ENCODE measurements at places on chromosomes 3 and 15.

- no peak for DNase-seq
Observed at GRCh38 chr15:63601026-63601703, 4.0 kb downstream of the FBXL22 start.

DNA sequence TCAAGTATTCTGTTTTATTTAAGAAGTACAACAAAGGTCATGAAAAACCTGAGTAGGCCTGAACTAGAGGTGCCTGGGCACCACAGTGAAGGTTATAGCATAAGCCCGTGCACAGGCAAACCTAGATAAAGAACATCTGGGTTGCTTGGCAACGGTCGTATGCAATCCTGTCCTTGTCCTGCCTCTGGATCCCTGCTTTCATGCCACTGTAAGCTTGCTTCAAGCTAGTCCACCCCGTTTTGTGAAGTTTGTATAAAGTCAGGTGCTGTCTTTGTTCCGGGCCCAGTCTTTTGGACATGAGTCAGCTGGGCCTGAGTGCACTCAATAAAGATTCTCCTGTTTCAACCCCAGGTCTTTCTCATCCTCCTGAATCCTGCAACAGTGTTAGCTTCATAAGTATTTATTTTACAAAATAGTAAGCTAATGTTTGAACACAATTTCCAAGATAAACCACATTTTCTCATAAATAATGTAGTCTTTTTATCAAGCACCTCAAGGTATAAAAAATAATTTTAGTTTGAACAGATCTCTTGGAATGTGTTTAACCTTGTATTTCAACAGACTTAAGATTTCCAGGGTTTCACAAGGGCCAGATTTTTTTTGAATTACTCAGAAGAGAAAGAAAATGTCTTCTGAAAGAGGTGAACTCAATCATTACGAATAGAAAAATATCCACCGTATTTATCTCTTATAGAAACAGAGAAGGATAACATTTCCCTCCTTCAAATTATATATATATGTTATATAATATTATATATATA is 14.3 kb upstream of the SLC9C1 start:
- DNase-seq = no peak

GRCh38 chr3:36215241-36215640 is 165.1 kb upstream of the STAC start:
- DNase-seq = no peak

- DNase-seq = no peak
Observed at GRCh38 chr15:92821491-92822116, 78.5 kb upstream of the CHD2 start.

- no peak for DNase-seq
Observed at GRCh38 chr15:91552555-91552954, 301.0 kb upstream of the SLCO3A1 start.

- no peak for DNase-seq
Observed at GRCh38 chr15:89591834-89592233, 16.6 kb downstream of the TICRR start.

DNA sequence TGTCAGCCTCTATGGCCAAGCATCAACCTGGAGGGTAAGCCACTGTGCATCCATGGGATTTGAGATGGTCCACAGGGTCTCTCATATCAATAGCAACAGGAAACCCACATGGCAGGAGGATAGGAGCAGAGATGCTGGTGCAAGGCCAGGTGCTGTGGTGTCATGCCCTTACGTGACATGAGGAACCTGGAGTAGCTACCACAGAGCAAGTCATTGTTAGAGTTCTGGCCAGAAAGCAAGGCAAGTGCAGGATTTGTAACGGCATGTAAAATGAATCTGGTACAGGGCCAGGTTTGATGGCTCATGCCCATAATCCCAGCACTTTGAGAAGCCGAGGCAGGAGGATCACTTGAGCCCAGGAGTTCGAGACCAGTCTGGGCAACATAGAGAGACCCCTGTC is 14.8 kb upstream of the ZNF774 start:
- DNase-seq = no peak

- no peak for DNase-seq
Observed at GRCh38 chr3:129476586-129476985, 36.6 kb downstream of the IFT122 start.

GRCh38 chr3:40173227-40173721 is 136.2 kb upstream of the EIF1B start:
- DNase-seq = no peak

- no peak for DNase-seq
Observed at GRCh38 chr3:17655743-17656142, 86.7 kb downstream of the TBC1D5 start.

GRCh38 chr3:149969940-149970715 is 567 bp downstream of the PFN2 start:
- peak; percentile 88 for DNase-seq

- no peak for DNase-seq
Observed at GRCh38 chr15:56972426-56972825, 54.0 kb downstream of the TCF12 start.

DNA sequence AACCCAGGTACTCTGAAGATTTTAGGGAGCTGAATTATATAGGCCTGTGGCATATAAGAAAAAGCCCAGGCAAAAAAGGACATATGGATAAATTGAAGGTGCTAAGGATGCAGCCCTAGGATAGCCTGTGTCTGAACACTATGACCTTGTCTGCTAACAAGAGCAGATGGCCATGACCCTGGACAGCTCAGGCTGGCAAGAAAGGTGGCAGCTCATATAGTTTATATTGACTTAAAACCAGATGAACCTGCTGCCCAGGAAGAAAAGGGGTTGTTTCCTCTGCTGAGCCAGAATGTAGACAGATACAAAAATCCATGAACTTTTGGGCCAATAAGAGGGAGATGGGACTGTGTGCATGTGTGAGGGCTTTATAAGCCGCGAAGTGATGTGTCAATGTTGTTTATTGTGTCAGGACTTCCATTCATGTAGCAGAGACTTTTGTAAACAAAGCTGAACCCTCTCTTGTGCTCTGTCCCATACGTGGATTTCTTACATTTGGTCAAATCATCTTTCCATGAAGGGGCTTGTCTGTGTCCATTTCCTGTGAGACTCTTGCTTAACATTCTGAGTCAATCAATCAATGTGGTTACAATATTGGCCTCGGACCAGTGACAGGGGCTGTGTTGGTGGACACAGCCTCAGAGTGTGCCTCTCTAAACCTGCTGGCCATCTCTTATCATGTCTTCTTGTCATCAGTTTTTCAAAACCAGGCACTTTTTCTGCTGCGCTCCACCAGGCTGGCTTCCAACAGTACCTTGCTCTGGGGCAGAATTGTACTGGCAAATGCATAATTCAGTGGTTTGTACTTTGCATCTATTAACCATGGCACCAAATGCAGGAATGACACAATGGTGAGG is 321.2 kb downstream of the WDR72 start:
- DNase-seq = no peak

GRCh38 chr15:32028921-32029320 is 1.4 kb upstream of the CHRNA7 start:
- no peak for DNase-seq

GRCh38 chr3:12395349-12396012 is 88.8 kb upstream of the TSEN2 start:
- no peak for DNase-seq

- no peak for DNase-seq
Observed at GRCh38 chr3:130973406-130973805, 53.2 kb downstream of the ASTE1 start.

- DNase-seq = no peak
Observed at GRCh38 chr15:91101608-91101920, 1.5 kb downstream of the SV2B start.

DNA sequence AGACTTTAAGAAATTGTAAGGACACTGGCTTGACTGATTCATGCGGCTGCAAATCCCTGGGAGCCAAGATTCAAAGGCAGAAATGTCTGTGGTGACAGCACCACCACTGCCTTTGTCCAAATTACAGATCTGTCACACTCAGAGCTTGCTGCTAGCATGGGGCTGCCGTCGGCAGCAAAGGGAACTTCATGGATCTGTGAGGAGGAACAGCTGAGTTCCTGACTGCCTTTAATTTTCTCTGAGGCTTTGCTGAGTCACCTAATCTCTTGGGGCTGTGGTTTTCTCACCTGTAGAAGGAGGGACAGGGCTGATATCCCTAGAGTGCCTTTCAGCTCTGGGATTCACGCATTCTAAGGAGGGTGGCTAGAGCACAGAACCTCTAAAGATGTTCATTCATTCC is 4.1 kb upstream of the PAK6 start:
- no peak for DNase-seq

GRCh38 chr3:113233497-113233896 is 22.1 kb downstream of the BOC start:
- DNase-seq = no peak

GRCh38 chr15:61974759-61975158 is 85.5 kb downstream of the VPS13C start:
- DNase-seq = no peak

- DNase-seq = no peak
Observed at GRCh38 chr3:104952146-104952972, 414.4 kb upstream of the ALCAM start.

- DNase-seq = peak; percentile 76
Observed at GRCh38 chr3:184156522-184156955, 1.4 kb downstream of the DVL3 start.

GRCh38 chr3:141796081-141796888 is 33.1 kb downstream of the GRK7 start:
- DNase-seq = peak; percentile 65

- no peak for DNase-seq
Observed at GRCh38 chr3:98722389-98722788, 40.8 kb upstream of the ST3GAL6 start.

- no peak for DNase-seq
Observed at GRCh38 chr15:65363306-65363705, 14.5 kb downstream of the IGDCC3 start.

GRCh38 chr3:136789976-136790375 is 28.9 kb upstream of the SLC35G2 start:
- no peak for DNase-seq

DNA sequence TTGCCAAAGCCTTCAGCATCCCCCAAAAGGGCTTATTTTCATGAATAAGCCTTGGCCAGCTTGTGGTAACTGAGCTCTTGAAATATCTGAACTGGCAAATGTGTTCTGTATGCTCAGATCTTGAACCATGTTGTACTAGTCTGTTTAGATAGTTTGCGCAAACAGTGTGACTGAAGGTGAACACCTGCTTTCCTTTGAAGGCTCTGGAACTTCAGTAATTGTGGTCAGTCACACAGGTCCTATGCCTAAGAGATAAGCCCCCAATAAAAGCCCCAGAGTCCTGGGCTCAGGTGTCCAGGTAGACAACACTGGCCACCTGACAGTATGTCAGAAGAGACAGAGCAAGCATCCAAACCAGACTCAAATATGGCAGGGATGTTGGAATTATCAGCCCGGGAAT is 5.4 kb downstream of the TUBGCP5 start:
- DNase-seq = no peak

DNA sequence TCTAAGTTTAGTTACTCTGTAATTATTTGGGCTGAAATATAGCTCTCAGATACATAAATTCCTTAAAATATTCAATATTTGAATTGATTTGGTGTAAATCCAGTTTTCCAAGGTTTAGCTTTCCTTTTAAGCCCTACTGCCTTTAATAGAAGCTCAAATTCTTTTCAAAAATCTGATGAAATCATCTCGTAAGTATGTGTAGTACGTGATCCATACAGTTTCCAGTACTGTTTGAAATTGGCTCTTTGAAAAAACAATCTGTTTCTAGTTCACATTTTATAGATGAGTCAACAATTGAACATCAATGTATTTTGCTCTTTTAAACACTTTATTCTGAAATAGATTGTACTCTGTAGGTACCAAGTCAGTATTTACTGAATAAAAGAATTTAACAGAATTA is 84.2 kb downstream of the LRRC49 start:
- no peak for DNase-seq

GRCh38 chr3:47041114-47041513 is 61.6 kb downstream of the NBEAL2 start:
- no peak for DNase-seq

- no peak for DNase-seq
Observed at GRCh38 chr15:40942878-40943277, 10.4 kb upstream of the CHAC1 start.

DNA sequence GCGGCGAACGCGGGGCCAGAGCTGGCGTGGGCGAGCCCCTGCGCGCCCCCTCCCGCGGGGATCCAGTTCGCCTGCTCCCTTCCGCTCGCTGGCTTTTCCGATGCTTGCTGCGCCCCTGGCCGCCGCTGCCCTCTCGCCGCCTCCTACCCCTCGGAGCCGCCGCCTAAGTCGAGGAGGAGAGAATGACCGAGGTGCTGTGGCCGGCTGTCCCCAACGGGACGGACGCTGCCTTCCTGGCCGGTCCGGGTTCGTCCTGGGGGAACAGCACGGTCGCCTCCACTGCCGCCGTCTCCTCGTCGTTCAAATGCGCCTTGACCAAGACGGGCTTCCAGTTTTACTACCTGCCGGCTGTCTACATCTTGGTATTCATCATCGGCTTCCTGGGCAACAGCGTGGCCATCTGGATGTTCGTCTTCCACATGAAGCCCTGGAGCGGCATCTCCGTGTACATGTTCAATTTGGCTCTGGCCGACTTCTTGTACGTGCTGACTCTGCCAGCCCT is 721 bp downstream of the P2RY1 start:
- DNase-seq = no peak

DNA sequence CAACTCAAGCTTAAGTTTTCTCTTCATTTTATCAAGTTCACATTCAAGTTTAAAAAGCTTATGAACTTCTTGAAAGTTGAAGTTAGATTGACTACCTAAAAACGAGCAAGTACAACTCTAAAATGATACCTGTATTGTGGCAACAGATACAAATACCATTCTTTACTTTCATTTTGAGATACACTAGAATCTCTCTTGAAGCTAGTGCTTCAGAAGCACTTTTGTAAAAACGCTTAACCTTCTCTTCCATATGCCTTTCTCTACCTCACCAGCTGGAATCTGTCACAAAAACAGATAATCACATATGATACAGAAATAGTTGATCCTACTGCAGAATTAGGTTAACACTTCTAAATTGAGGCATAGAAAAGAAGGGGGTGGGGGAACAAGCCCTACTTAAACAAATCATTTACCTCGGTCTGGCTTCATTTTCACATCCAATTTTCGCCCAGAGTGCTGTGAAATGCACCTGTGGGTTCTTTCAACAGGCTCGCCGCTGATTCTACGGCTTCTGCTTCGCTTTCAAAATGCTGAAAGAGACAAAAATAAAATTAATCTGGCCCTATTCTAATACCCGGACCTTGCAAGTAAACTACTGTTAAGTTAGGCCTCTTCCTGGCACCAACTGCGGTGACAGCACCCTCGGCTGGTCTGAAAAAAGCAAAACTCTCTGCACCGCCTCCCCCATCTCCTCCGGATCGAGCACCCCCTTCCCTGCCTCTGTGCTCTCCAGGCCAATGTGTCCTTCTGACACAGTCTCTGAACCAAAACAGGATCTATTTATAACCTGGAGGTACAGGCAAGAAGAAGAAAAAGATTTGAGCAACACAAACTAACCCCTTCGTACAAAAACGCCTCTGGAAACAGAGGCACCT is 1.4 kb downstream of the ATOSA start:
- peak; percentile 73 for DNase-seq

Data from sciatic nerve (tissue), 2 donors.